ENCODE measurements at places on chromosomes 6 and 20.
A peak's percentile ranks its signal among the peaks of the same experiment; 100 is the strongest.

DNA sequence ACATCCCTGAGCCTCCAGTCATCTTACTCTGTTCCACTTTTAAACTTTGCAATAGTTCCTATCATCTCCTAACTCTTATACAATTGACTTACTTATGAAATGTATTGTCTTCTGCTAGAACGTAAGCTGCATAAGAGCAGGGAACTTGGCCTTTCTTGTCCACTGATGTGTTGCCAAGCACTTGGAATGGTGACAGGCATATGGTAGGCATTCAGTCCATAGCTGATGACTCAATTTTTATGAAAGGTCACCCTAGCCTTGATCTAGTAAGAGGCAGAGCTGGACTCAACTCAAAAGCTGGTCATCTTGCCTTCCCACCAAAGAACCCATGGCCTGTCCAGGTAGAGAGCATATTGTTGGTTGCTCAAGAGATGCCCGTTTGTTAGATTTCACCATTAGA is 82.4 kb upstream of the FAM184A start:
- DNase-seq = no peak

DNA sequence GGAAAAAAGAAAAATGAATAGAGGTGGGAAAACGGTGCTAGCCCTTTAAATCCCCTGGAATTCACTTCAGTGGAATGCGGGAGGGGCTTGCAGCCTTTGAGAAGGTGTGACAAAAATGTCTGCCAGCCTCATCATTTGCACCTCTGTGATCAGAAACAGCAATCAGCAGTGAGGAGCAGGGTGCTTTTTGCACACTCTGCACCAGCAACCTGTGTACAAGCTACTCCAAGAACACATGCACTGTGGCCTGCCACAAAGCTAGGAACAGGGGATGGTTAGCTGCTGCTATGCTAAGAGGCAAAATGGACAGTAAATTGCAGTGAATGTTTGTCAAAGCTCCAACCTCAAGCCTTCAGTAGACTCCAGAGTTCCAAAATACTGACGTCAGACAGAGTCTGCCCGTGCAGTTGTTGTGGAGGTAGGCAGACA is 29.7 kb downstream of the GINS1 start:
- no peak for DNase-seq

DNA sequence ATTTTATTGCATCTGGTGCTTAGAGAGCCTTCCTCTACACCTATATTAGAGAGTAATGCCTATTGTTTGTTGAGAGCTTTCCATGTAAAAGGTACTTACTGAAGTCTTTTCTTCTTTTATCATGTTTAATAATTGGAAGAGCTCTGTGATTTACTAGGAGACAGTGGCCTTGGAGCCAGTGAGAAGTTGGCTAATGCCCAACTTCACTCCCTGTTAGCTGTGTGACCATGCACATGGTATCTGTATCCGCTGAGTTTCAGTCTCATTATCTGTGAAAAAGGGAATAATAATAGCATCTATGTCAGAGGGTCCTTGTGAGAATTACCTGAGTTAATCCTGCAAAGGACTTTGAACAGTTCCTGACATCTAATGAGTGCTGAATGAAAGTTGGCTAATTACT is 105.0 kb downstream of the CD109 start:
- DNase-seq = no peak

DNA sequence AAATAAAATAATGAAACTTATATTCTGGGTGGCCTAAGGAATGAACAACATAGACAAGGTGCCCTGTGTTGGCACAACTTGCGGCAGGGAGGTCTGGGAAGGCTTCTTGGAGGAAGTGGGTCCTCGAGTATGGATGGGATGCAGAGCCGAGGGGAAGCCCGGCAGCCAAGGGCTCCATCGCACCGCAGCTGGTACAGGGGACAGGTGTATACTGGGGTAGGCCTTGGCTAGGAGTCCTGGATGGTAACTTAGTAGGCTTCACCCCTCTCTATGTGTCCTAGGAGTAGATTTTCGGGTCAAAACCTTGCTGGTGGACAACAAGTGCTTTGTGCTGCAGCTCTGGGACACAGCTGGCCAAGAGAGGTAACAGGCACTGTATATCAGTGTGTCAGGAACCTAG is 28.0 kb downstream of the RAB44 start:
- no peak for DNase-seq

DNA sequence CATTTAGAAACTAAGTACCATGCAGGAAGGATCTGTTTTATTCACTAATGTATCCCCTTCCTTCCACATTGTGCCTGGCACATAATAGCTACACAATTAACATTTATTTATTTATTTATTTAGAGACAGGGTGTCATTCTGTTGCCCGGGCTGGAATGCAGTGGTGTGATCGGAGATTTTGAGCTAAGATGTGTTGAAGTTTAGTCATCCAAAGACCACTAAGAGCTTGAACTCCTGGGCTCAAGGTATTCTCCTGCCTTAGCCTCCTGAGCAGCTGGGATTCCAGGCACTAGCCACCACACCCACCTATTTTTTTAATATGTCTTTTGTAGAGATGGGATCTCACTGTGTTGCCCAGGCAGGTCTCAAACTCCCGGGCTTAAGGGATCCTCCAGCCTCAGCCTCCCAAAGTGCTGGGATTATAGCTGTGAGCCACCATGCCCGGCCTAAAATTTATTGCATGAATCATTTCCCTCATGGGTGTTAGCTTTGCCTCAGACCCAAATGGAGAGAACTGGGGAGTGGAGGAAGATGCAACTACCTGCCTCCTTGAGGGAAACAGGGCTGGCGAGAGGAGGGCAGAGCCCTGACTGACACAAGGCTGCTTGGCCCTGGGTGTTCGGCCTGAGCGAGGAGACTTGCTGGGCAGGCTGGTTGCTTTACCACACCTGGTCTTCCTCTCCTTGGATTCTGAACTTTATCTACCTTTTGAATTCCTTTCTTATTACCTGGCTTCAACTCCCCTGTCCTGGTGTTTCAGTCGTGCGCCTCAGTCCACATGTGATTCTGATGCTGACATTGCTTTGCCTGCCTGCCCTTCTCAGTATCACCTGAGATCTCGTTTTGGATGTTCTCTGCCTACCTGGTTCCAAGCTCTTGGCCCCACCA is 1.7 kb upstream of the DYNLT1 start:
- DNase-seq = no peak

DNA sequence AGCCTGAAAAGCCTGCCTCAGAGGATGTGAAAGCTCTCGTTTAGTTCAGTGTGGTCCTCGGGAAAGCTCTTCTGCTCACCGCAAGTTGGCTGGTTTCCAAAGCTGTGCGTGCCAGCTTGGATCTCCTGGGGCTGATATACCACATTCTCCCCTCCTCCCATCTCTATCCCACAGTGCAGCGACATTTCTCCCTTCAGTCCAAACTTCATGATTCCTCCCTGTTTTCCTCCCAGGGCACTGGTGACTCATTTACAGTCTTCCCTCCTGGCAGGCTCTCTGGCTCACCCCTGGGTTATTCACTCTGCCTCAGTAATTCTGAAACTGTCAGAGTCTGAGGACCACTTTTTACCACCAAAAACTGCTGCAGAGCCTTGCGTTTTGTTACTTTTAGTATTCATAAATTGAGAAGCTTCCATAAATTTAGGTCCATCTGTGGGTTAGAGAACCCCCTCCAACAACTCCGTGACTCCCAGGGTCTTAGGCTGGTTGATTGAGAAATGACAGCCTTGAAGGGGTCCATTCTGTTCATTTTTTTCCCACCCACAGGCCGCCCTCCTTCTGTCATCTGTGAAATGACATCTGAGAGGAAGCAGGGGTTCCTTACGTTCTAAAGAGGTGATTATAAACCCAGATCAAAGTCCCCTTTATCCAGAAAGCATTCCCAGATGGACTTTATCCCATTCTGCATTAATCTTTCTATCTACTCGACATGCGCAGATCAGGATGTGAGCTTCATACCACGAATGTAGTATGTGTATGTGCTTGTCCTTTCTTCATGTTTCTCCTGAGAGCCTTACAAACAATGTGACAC is 6.1 kb downstream of the TRIM10 start:
- no peak for DNase-seq

- DNase-seq = no peak
Measured at GRCh38 chr6:31639449-31639861, 13.0 kb downstream of the BAG6 start.

- no peak for DNase-seq
Measured at GRCh38 chr6:92827104-92827503, 592.3 kb downstream of the EPHA7 start.

- no peak for DNase-seq
Measured at GRCh38 chr20:25341716-25342680, 48.6 kb downstream of the ABHD12 start.

DNA sequence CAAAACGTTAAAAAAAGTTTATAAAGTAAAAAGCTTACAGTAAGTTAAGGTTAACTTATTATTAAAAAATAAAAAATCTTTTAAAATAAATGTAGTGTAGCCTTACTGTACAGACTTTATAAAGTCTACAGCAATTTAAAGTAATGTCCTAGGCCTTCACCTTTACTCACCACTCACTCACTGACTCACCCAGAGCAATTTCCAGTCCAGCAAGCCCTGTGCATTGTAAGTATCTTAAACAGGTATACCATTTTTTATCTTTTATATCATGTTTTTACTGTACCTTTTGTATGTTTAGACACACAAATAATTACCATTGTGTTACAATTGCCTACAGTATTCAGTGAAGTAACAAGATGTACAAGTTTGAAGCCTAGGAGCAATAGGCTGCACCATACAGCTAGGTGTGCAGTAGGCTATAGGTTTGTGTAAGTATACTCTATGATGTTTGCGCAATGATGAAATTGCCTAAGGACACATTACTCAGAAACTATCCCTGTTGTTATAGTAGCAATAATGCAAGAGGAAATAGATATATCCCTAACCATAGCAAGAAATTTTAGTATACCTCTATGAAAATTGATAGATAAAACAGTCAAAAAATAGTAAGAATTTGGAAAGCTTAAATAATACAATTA is 39.5 kb downstream of the FBXO5 start:
- DNase-seq = no peak

- no peak for DNase-seq
Measured at GRCh38 chr20:19322061-19322985, 109.9 kb downstream of the SLC24A3 start.

- no peak for DNase-seq
Measured at GRCh38 chr6:22952097-22952496, 382.7 kb downstream of the HDGFL1 start.

DNA sequence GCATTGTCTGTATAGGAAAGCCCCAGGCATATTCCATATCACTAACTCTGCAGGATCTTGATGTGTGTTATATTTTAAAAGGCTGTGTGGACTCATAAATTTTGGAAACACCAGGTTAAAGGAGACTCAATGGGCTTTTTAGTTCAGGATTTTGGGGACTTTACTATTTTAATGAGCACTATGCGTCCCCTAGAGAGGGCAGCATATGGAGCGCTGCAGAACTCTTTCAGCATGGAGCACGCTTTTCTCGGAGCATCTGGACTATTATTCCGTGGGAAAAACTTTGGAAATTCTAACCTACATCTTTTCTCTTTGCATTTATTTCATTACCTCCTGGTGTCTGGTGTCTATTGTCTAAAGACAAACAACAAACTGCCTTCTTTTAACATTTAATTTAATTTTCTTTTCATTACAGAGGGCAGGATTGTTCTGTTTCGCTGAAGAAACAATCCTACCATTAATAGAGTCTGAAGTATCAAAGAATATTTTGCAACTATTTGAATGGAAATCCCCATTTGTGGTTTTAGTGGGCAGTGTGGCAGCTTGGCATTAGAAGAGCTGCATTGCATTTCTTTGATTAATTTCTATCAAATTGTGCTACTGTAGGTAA is 399.9 kb upstream of the HSF2 start:
- no peak for DNase-seq

- no peak for DNase-seq
Measured at GRCh38 chr6:166824880-166825250, 131.5 kb downstream of the RNASET2 start.

- DNase-seq = peak; percentile 13
Measured at GRCh38 chr6:169654598-169655391, 47.0 kb downstream of the WDR27 start.

DNA sequence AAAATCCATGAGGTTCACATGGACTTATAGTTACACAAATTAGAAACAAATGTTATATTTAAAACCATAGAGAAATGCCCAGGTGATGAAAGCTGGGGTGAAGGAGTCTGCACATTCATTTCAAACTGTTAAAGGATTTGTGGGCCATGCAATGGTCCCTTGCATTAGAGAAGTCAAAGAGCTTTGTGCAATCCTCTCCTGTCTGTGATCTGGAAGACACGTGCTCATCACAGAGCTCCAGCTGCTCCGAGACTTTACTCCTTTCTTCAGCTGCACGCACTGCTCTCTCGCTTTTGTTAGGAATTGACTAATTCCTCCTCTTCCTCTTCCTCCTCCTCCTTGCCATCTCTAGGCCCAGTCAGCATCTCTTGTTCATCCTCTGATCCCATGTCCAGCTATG is 4.1 kb upstream of the AIF1 start:
- no peak for DNase-seq

GRCh38 chr6:15363523-15364400 is 117.9 kb downstream of the JARID2 start:
- no peak for DNase-seq

DNA sequence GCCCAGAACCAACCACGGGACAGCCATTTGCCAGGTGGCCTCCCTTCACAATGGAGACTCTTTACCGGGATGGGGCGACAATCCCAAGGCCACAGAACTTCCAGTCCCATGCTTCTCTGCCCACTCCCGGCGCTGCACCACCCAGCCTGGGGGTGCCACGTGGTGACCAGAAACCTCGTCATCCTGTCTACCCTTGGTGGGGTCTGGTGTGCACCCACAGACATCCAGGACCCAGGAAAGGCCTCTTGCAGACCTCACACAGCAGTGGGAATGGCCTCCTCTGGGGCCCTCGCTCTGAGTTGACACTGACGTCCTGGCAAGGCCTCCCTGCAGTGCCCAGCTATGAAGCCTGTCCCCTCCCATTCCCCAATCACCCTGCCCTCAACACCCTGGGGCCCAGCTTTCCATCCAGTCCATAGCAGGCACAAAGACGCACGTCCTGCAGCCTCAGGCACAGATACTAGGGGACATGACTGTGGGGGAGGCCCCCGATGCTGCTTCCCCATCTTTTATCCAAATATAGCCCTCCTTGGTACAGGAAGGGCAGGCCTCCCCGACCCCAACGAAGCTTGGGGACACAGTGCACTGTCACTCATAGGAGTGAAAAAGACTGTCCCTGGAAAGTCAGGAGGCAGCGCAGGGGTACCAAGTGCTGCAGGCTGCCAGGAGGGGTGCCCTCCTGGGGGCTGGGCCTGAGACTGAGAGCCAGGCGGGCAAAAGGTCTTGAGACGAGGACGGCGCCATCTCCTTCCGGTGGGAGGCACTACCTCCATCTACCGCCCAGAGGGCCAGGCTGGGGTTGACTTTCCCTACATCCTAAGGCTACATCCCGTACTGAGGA is 7.2 kb downstream of the CST7 start:
- DNase-seq = no peak

GRCh38 chr6:79665725-79666551 is 34.8 kb downstream of the SH3BGRL2 start:
- no peak for DNase-seq

Measured in stimulated activated CD4-positive, alpha-beta T cell treated with anti-CD3 and anti-CD28 coated beads, Interleukin-1b, Interleukin-23, amount 100 ng/mL, for 24 hours (primary cell).